ENCODE measurements at places on chromosomes 1 and 21.

- DNase-seq: no peak
Measured at GRCh38 chr21:31225713-31226112, 118.3 kb downstream of the TIAM1 start.

DNA sequence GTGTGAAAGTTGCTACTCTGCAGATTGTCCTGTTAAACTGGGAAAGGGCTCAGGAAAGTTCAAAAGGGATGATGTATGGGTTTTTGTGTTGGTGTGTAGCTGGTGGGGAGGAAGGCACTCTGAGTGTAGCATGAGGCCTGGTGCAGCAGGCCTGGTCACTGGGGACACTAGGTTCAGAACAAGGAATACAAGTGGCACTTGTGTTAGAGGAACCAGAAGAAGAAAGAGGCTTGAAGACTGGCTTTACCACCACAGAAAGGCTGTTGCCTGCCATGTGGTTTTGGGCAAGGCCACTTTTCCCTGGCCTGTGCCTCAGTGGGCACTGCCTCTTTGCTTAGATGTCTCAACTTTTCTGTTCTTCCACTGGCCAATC is 122.8 kb downstream of the NOS1AP start:
- DNase-seq: no peak

DNA sequence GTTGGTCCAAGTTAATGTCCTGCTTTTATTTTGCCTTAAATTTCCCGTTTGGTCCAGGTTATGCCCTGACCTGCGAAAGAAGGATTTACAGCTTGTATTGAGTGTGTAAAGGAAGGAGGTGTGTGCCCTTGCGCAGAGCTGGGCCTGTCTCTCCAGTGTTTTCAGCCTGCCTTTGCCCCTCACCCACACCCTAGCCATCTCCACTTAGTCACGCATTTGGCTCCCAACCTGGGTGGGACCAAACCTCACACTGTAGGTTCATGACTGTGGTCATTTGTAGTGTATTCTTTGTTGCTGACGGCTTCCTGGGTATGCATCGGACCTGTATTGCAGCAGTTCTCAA is 572 bp upstream of the SRSF10 start:
- peak; percentile 14 for DNase-seq

DNA sequence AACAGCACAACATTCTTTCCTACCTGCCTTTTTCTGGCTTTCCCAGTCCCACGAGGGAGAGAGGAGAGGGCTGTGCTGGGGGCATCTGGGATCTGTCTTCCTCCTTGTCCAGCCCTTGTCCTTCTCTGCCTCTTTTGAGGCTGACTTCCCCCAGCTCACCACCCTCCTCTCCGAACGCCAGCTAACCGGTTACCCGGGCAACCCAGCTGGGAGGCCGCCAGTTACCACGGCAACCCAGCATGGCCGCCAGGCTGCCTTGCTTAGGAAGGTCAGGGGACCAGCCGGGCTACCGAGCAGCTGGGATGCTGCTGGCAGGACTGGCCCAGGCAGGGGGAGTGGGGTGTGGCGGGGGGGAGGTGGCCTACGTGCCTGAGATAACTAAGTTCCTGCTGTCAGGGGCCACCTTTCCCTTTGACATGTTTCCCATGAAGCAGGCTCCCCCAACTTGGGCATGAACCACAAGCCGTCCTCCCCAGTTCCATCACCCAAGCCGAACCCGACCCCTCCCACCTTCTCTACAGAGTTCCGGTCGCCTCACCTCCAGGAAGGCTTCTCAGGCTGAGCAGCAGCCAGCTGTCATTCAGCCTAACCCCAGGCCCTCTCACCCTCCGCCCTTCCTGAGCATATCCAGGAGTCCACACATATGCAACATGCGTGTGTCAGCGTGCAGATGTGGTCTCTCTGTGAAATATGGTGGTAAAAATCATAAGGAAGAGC is 8.7 kb downstream of the PLEKHA6 start:
- no peak for DNase-seq

- no peak for DNase-seq
Measured at GRCh38 chr1:94716965-94717364, 103.2 kb upstream of the SLC44A3 start.

DNA sequence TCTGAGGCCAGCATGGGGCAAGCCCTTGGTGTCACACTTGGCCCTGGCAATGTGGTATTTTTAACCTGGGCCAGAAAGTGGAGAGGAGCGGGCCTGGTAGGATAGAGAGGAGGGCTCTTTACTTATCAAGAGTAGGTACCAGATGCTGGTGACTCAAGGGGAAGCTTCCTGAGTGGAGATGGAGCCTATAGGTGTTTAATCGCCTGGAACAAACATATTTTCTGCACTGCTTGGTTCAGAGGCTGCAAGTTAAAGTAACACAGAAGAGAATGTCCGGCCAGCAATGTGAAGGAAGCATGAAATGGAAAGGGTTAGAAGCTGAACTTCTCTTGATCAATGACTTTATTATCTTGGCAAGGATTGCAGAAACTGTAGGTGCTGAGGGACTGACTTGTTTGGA is 74.3 kb downstream of the DDR2 start:
- no peak for DNase-seq

- DNase-seq: no peak
Measured at GRCh38 chr1:216984536-216984935, 261.3 kb upstream of the ESRRG start.

DNA sequence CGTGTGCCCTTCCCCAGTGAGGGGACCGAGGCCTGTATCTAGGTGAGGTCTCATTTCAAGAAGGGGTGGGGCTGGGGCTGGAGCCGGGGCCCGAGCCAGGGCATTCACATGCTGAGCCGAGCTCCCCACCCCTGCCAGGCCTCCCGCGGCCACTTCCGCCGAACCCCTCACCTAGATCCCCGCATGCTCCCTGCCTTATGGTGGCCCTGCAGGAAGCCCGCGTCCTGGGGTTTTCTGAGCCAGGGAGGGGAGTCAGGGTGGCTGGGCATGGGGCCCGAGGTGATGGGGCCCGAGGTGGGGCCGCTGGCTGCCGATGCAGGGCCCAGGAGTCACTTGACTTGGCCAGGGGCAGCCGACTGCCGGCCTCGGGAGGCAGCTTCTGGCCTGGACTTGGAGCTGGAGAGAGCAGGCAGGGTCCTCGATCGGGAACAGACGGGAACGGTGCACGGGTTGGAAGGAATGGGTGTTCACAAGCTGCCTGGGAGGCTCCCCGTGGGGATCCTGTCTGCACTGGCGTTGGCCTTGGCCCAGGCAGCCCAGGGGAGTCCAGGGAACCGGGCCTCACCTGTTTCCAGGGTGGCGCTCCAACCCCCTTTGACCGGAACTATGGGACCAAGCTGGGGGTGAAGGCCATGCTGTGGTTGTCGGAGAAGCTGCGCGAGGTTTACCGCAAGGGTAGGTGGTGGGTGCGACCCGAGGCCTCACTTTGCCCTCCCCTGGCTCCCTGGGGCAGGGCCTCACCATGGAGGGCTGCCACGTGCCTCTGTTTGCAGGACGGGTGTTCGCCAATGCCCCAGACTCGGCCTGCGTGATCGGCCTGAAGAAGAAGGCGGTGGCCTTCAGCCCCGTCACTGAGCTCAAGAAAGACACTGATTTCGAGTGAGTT is 13.6 kb downstream of the CFAP410 start:
- no peak for DNase-seq

- no peak for DNase-seq
Measured at GRCh38 chr1:55580845-55581332, 365.7 kb upstream of the USP24 start.

GRCh38 chr1:164610538-164611222 is 51.7 kb downstream of the PBX1 start:
- DNase-seq: no peak

- DNase-seq: no peak
Measured at GRCh38 chr1:1167841-1168450, 5.7 kb upstream of the TTLL10 start.

Measured in stimulated activated CD4-positive, alpha-beta T cell treated with anti-CD3 and anti-CD28 coated beads, Interleukin-1b, Interleukin-23, amount 100 ng/mL, for 1 hour (primary cell).